ENCODE measurements at places on chromosomes 3 and 15.

GRCh38 chr15:61871926-61872522 lies 188.2 kb downstream of the VPS13C start:
- no peak for DNase-seq

DNA sequence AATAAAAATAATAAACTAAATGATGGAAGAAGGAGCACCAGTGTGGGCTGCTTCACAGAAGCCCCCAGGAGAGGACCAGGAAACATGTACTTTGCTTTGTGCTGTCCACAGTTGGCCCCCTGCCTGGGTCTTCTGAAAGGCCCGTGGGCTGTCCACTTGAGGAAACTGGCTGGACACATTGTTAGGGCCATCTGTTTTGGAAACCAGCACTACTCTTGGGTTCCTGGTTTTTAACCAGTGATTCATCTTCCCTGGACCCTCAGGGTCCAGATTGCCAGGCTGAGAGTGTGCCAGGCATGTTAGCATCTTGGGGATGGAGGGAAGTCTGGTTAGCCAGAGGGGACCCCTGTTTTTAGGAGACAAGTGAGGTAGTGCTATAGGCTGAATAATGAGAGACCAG lies 297.2 kb upstream of the C2CD4B start:
- no peak for DNase-seq

DNA sequence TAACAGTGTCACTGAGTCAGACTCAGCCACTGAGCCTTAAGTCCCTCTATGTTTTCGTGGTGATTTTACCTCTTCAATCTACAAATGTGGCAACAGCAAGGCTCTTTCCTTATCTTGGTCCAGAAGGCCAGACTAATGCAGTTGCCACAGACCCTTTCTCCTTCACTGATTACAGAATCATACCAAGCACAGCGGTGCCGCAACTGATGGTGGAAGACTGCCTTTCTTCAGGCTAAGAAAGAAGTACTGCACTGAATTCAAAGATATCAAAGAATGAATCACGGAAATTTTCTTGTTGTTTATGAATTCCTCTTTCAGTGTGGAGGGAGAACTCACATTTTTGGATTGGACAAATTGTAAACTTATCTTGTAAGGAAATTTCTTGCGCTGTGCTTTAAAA lies 18.6 kb downstream of the DCP1A start:
- DNase-seq, result no peak

- DNase-seq, result peak; percentile 63
Observed at GRCh38 chr3:126352476-126353454, 4.4 kb downstream of the KLF15 start.

DNA sequence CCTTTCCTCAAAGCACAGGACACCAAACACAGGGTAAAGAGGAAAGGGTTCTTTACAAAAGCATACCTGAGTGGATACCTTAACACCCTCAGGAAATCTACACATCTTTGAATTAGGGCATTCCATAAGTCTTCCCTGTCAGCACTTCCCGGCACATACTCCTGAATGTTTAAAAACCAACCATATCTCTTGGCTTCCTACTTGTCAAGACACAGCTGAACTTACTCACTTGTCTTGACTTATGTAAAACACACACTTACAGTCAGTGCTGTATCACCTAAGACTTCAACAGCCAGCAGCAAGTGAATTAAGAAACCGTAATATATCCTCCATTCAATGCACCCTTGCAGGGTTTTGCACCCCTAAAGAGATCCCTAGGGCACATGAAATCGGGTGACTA lies 17.5 kb downstream of the IL1RAP start:
- no peak for DNase-seq

GRCh38 chr15:74793135-74794028 lies 11.5 kb downstream of the CSK start:
- DNase-seq, result no peak

- DNase-seq, result no peak
Observed at GRCh38 chr3:3821777-3822176, 22.5 kb downstream of the LRRN1 start.

GRCh38 chr3:143831994-143832393 lies 16.3 kb downstream of the SLC9A9 start:
- DNase-seq, result no peak

DNA sequence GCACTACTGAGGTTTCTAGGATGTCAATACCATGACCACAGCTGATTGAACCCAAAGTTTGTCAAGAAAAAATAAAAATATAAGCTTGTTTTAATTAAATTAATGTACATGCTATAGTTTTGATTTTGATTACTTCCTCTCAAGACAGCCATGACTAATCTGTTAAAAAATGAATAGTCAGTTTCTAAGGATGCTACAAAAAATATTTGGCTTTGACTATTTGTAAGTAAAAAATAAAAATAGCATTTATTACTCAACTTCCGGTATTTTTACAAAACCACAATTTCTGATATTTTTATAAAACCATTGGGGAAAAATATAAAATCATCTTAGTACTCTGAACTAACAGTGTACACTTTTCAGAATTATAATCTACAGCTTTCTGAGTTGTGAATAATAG lies 12.1 kb upstream of the TEX9 start:
- no peak for DNase-seq

- no peak for DNase-seq
Observed at GRCh38 chr3:102883515-102883914, 448.7 kb downstream of the ZPLD1 start.

GRCh38 chr15:57554063-57554811 lies 37.5 kb upstream of the MYZAP start:
- no peak for DNase-seq

DNA sequence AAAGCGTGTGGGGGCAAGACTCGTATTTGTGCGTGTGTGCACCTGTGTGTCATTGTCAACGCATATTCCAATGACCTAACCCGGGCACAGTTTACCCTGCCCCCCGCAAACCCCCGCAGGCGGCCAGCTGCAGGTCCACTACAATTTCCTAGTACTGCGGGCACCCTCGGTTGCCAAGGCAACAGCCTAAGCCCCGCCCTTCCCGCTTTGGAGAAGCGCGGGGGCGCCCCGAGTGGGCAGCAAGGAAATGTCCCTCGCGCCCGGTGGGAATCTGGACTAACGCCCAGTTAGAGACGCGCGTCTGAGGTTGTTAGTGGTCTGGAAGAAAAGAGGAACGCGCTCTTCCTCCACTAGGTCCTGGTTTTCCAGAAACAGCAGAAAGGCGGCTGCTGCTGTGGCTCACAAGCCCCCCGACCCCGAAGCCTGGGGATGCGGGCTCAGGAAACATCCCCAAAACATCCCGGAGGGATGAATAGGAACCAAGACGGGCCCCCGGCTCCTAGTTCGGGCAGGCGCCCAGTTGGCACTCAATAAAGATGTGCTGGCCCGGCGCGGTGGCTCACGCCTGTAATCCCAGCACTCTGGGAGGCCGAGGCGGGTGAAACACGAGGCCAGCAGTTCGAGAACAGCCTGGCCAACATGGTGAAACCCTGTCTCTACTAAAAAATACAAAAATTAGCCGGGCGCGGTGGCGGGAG lies 1.1 kb downstream of the ABHD14A start:
- DNase-seq, result peak; percentile 90

DNA sequence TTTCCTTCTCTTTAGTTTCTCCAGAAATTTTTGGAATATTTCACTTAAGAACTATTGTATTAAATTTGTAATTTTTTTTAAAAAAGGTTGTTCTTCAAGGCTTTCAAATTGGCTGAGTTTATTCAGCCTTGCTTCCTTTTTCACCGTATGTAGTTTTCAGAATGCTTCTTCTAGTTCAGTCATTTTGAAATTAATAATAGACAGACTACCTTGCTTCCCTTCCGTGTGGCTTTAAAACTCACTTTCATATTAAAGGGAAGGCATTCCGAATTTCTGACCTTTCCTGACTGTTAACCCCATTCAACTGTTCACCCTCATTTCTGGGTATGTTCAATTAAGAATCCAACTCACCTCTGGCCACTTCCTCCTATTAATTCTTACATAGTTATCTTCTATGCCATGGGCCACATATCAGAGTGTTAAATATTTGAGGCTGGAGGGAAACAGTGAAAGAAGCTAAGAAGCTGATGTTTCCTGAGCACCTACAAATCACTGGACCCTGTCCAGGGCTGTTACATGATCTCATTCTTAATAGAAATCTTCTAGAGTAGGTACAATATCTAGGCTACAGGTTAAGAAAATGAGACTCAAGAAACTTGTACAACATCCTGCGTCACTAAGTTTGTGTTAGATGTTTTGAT lies 237.5 kb downstream of the P3H2 start:
- no peak for DNase-seq

DNA sequence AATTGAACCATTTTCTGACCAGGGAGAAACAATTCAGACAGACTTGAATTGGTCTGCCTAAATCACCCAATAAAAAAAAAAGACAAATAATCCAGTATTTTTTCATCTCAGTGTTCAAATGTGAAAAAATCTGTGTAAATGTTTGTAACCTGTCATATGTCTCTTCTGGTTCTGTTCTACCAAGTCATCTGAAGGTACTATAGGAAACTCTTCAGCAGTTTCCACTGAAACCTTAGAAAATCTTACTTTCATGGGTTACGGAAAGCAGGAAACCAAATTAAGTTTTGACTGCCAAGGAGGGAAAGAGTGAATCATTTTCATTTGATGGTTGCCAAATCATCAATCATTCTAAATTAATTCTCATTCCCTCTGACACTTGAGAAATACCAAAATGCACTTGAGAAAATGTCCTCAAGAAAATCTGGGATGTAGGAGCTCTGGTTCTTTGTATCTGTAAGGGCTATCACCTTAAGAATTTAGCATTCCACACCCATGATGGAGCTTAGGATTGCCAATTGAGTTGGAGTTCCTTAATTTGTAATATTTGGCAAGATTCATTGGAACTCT lies 278.2 kb upstream of the KCNH8 start:
- DNase-seq, result no peak

DNA sequence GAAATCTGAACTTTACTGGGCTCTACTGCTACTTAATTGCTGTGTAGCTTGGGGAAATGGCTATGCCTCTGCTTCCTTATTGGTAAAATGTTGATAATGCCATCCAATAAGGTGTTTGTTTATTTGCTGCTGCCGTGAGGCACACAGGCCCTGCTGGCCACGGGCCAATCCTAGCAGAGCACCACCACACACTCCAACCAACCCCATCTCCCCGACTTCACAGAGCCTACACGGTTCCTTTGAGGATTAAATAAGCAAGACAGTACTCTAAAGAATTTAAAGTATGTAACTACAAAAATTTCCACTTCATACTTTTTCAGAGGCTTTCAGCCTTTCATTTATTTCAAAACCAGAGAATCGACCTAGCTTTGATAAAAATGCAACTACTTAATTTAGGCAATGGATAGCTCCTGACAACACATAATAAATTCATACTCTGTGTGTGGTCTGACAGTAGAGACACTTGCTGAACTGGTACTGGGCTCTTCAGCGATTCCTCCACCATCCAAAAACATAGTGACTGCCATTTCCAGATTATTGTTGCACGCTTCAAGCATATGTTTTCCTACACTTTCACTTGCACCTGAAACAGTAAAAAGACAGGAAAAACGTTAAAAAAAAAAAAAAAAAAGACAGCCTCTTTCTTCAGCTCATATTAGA lies 25.3 kb downstream of the UBXN7 start:
- no peak for DNase-seq

- DNase-seq, result no peak
Observed at GRCh38 chr3:178397836-178398235, 138.4 kb upstream of the KCNMB2 start.

DNA sequence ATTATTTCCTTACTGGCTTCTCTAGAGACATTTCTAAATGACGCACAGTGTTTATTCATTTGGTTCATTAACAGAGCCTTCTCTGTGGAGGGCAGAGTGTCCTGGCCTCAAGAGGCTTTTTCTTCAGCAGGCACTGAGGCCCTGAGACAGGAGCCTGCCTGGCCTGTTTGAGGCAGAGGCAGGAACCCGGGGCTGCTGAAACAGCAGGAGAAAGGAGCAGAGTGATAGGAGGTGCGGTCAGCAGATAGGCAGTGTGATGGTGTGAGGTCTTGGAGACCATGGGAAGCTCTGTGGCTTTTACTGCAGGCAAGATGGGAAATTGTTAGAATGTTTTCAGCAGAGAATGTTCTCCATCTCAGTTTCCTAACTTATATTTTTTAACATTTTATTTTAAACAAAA lies 358.2 kb downstream of the FEZF2 start:
- no peak for DNase-seq

DNA sequence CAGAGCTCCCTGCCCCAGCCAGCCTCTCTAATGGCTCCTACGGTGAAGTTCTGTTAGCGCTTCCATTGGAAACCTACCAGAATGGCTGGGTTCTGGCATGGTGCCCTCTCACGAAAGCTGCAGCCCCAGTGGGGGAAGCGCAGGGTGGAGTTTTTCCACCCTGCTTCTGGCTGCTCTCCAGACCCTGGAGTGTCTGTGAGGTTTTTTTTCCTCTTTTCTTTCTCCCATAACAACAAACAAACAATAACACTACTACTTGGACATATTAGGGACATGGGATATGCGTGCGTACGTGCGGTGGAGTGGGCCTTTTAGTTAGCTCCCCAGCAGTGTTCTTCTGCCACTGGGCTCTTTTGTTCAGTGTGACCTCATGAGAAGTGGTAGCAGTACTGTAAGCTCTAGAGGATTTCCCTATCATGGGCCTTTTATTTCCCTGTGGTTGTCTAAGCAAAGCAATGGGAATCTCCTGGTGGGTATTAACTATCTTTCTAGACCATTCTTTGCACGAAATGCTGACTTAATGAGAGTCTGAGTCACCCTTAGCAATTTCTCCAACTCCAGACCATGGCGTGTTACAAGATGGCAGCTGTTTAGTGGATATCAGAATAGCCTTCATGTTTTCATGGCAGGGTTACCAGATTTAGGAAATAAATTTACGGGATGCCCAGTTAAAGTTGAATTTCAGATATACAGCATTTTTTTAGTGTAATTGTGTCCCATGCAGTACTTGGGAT lies 161.9 kb downstream of the FNDC3B start:
- DNase-seq, result peak; percentile 85

GRCh38 chr3:29144361-29144760 lies 136.5 kb upstream of the RBMS3 start:
- DNase-seq, result no peak
